Left kidney (tissue), 8 donors: ENCODE measurements at places on chromosomes 1 and 21.

- no peak for DNase-seq
These were observed 131.4 kb downstream of the IER5 start for GRCh38 chr1:181219938-181220337.

DNA sequence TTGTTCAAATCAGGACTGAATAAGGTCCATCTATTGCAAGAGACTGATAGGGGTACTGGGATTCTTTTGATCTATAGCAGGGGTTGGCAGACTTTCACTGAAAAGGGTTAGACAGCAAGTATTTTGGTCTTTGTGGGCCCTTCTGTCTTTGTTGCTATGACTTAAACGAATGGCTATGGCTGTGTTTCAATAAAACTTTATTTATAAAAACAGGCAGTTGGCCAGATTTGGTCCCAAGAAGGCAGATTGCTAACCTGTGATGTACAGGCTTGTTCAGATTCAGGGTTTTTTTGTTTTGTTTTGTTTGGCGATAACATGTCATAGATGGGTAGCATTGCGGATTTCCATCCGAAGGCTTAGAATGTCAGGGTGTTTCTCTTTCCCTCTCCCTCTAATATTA is 3.9 kb upstream of the BACE2 start:
- DNase-seq: no peak

GRCh38 chr1:93358293-93358692 is 12.6 kb downstream of the DR1 start:
- no peak for DNase-seq

DNA sequence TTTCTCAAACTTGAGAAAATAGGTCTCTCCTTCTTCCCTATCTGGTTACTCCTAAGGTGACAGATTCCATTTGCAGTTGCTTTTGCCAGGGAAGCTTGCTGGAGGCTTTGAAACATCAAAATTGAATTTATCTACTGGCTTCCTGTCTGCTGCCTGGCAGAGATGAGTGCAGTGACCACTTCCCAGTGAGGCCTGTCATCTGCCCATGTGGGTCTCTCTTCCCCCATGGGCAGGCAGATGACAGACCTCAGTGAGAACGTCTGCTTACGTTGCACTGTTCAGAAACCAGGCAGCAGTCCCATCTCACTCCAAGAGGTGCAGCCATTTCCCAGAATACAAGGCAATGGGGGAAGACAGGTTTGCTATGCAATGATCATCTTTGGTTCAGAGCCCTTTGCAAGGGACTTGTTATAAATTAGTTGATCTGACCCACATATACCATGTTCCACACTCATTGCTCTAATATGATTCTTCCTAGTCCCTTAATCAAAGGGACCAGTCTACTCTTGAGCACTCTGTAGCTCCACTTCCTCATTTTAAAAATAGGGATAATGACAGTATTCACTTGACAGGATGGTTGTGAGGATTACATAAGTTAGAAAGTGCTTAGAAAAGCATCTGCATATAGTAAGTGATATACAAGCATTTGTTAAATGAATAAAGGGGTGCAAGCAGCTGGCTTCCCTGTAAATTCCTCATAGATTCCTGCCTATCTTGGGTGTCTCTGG is 10.6 kb downstream of the PGBD5 start:
- no peak for DNase-seq

GRCh38 chr1:217078078-217078690 is 355.0 kb upstream of the ESRRG start:
- DNase-seq: no peak

DNA sequence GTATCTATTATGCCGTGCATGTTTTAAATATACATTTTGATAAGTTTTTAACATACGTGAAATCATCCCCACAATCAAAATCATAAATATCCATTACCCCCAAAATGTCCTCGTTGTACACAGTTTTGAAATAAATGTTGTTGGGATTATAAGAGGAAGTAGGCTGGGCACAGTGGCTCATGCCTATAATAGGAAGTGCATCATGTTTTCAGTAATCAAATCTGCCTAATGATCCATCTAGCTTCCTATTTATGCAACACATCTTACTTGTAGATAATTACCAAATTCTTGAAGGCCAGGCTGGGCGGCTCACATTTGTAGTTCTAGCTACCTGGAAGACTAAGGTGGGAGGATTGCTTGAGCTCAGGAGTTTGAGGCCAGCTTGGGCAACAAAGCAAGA is 15.0 kb upstream of the IFNGR2 start:
- no peak for DNase-seq

GRCh38 chr1:156055281-156056048 is 883 bp downstream of the LAMTOR2 start:
- DNase-seq: no peak

GRCh38 chr1:222233444-222234158 is 314.3 kb downstream of the HHIPL2 start:
- no peak for DNase-seq

- no peak for DNase-seq
These were observed 20.6 kb downstream of the MTHFR start for GRCh38 chr1:11784993-11785769.

GRCh38 chr1:8902765-8903164 is 24.3 kb upstream of the ENO1 start:
- no peak for DNase-seq

- no peak for DNase-seq
These were observed 22.2 kb downstream of the ACTL8 start for GRCh38 chr1:17777330-17777729.

DNA sequence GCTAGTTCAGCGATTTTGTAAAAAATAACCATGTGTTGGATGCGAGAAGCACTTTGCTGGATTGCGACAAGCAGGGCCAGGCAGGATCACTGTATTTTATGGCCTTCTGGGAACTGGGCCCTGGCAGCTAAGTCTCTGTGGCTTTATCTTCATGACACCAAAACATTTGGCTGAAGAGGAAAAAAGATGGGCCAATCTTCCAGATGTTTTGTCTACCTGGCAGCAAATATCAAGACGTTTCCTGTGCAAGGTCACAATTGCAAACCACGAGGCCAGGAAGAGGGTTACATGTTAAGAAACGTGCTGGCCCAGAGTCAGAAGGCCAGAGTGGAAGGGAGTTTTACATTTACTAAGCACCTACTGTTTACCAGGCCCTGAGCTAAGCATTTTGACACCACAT is 22.1 kb downstream of the GRIK3 start:
- no peak for DNase-seq

GRCh38 chr21:33781121-33781520 is 134.5 kb downstream of the ATP5PO start:
- no peak for DNase-seq

DNA sequence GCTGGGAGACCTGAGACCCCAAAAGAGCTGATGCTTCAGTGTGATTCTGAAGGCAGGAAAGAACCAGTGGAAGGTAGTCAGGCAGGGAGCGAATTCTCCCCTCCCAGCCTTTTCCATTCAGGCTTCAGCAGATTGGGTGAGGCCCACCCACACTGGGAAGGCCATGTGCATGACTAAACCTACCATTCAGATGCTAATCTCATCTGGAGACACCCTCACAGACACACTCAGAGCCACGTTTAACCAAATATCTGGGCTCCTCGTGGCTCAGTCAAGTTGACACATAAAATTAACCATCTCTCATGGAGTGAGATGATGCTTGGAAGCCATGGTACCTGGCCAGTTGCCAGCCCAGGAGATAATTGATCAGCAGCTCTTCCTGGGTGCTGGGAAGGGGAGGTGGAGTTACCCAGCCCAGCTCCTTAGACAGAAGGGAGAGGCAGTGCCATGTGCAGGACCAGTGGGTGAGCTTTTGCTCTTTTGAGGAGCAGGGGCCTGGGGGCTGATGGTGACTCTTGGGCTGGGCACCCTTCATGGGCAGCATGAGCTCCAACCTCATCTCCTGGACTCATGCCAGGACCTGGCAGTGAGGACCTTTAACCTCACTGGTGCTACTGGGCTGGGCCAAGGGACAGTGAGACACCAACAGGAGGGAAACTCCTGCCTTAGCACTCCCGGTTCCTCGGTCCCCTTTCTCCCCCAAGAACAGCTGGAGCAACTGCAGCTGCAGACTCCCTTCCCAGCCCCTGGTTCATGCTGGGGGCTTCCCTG is 89.0 kb upstream of the ACTL8 start:
- DNase-seq: no peak

GRCh38 chr21:28633839-28634555 is 358.7 kb downstream of the LTN1 start:
- DNase-seq: no peak

GRCh38 chr1:64864018-64864940 is 102.1 kb downstream of the JAK1 start:
- peak; percentile 22 for DNase-seq

- no peak for DNase-seq
These were observed 34.7 kb upstream of the EXOSC10 start for GRCh38 chr1:11134251-11134897.

DNA sequence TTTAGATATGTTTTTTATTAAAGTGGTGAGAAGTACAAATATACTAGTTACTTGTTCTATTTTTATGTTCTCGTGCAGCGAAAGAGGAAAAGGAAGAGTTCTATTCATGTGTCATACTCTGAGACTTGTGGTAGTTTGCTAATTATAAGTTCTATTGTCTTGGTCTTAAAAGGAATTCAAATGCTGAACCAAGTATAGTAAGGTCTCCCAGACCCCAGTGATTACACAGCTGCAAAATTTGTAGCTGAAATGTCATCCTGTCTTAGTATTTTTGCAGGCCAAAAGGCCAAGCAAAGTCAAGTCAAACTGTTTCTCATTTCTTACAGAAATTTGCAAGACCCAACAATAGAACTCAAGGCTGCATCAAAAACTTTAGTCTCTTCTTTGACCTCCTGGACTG is 268.7 kb downstream of the CHRM3 start:
- peak; percentile 12 for DNase-seq

DNA sequence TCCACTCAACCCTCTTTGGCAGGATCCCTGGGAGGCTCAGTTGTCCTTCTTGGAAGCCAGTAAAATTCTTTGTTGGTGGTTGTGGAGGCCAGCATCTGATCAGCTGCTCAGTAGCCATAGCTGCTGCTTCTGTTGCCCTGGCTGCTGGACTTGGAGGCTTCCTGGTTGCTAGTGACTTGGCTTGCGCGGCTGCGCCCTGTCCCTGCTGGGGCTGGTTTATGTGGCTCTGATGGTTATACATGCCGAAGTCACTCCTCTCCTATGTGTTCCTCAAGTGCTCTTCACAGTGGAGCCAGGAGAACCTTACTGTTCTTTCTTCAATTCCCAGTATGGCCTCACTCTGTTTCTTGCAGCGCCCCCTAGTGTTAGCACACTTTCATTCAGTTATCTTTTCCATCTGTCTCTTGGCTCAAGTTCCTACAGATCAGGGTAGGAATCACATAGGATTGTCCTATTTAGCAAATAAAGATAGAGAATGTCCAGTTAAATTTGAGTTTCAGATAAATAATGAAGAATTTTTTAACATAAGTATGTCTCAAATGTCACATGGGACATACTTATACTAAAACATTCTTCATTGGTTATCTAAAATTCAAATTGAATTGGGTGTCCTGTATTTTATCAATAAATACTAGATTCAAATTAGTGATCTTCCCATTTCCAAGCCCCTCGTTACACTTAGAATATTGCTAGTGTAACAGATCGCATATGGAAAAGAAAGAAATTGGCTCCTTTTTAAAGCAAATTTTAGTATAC is 176.5 kb downstream of the TGFB2 start:
- no peak for DNase-seq

- no peak for DNase-seq
These were observed 60.7 kb upstream of the CTTNBP2NL start for GRCh38 chr1:112335351-112335750.

GRCh38 chr1:7561331-7561921 is 209.7 kb upstream of the VAMP3 start:
- no peak for DNase-seq

DNA sequence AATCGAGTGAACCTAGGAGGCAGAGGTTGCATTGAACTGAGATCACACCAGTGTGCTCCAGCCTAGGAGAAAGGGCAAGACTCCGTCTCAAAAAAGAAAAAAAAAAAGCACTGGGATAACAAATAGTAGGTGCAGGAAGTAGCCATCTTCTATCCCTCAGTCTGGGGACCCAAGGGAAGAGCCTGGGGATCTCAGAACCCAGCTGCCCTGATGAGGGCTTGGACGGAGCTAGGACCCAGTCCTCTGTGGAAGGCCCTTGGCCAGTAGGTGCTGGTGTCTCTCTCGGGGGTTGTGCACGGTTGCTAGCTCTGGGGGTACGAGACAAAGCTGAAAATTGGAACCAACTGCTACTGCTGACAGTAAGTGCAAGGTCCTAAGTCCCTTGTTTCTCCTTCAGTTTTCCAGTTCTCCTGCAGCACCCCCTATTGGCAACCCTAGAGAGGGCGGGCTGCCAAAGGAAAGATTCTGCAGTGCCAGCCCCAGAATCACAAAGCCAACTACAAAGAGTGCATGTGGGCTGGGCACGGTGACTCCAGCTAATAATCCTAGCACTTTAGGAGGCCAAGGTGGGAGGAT is 57.6 kb upstream of the KIF1B start:
- peak; percentile 7 for DNase-seq

GRCh38 chr1:226696547-226696946 is 42.5 kb downstream of the ITPKB start:
- no peak for DNase-seq

GRCh38 chr21:41722052-41723018 is 44.5 kb downstream of the RIPK4 start:
- no peak for DNase-seq

GRCh38 chr1:208581209-208581608 is 337.0 kb upstream of the PLXNA2 start:
- no peak for DNase-seq

DNA sequence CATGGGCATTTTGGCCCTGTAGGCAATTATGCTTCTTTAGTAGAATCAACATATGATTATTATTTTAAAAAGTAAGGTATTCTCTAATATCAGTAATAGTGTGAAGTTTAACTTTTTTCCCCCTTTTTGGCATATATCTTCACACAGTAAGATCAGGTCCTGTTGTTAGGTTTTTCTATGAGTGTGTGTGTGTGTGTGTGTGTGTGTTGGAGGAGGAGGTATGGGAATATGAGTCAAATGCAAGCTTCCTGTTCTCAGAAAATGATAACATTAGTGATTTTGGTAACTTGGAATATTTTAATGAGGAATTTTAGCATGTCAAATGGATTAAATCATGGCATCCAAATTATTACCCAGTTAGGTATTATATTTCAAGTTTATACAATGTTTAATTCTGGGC is 65.8 kb upstream of the BCL10 start:
- DNase-seq: no peak

- no peak for DNase-seq
These were observed 403.9 kb downstream of the PCP4 start for GRCh38 chr21:40271164-40271563.

GRCh38 chr1:184101571-184101970 is 50.0 kb downstream of the TSEN15 start:
- no peak for DNase-seq

GRCh38 chr1:181033128-181033798 is 520 bp upstream of the MR1 start:
- peak; percentile 15 for DNase-seq

DNA sequence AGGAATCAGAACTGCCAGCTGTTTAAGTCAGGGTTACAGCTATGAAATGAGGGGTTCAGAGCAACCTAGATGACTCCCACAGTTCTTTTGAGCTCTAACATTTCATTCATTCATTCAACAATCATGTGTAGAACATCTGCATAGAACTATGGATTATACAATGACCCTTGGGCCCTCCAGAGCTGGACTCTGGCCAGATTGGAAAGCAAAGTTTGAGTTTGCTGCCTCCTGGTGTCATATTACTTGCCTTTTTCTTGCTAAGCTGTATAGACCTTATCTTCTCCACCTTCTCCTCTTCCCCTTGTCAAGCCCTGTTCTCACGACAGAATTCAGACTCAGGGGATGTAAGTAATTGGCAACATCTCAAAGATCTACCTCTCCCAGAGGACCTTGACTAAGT is 4.0 kb downstream of the CASQ2 start:
- no peak for DNase-seq
